ENCODE measurements at places on chromosomes 5 and 9. TPM values are rescaled to one million over a fixed set of nuclear protein-coding genes. Genes with fewer than 3 reads are reported as not detected.

SMIM32 gene
- not detected for total RNA-seq

CDO1 gene
- 0.50 TPM for total RNA-seq

RCL1 gene
- total RNA-seq, result 38.8 TPM

PCDHGA4 gene
- total RNA-seq, result 0.25 TPM

RPS14 gene
- total RNA-seq, result 3,917 TPM

LOX gene
- total RNA-seq, result not detected

GAPT gene
- total RNA-seq, result not detected

GPR150 gene
- total RNA-seq, result 1.1 TPM

CAMK2A gene
- total RNA-seq, result not detected

NUP214 gene
- 78.5 TPM for total RNA-seq

TCF7 gene
- 265 TPM for total RNA-seq

MCC gene
- total RNA-seq, result 4.2 TPM

CCNO gene
- 0.19 TPM for total RNA-seq

SERF1A gene
- 21.5 TPM for total RNA-seq

GRCh38 chr9:127501821-127502343 lies 50.6 kb downstream of the LRSAM1 start:
- no peak for DNase-seq

GRCh38 chr5:76471406-76471805 lies 68.3 kb downstream of the IQGAP2 start:
- no peak for DNase-seq

- no peak for DNase-seq
Observed at GRCh38 chr9:121636341-121636865, 15.0 kb upstream of the DAB2IP start.

- DNase-seq, result no peak
Observed at GRCh38 chr9:26955222-26955903, 849 bp upstream of the IFT74 start.

- no peak for DNase-seq
Observed at GRCh38 chr5:180487556-180487955, 6.6 kb upstream of the CNOT6 start.

- no peak for DNase-seq
Observed at GRCh38 chr5:1003296-1003937, 5.2 kb upstream of the NKD2 start.

DNA sequence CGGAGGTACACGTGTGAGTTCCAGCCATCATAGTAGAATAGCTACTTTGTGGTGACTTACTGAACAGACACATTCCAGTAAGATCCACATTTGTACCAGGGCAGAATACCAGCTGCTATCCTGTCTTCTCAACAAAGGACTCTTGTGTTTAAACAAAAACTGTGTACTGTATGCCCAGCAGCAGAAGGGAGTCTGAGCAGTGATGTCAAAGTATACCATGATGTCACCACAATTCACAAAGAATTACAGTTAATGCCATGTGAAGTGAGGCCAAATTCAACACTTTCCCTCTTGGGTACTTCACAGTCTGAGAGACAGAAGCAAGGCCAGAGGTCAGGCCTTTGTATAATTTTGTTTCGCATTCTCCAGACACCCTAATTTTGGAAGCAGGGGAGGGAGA lies 137.0 kb downstream of the ADAMTSL1 start:
- DNase-seq, result no peak

GRCh38 chr9:17571825-17572224 lies 7.0 kb upstream of the SH3GL2 start:
- no peak for DNase-seq

DNA sequence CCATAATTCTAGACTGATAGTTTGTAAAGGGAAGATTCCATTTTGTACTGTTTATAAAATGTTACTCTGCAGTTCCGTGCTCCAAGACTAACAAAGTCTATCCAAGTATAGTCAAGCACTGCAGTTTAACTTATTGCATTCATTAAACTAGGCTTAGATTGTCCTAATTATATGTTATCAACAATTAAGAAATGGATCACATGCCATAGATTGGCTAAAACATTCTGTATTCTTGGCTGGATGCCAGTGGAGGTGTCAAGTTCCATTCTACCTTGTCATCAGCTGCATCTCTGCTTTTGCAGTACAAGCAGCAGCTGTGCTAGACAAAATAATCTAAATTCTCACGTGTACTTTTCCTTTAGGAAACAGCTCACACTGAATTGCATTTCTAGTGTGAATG lies 69.4 kb upstream of the MEF2C start:
- DNase-seq, result no peak

- DNase-seq, result no peak
Observed at GRCh38 chr5:156515121-156515520, 188.2 kb downstream of the SGCD start.

- DNase-seq, result no peak
Observed at GRCh38 chr9:27437652-27438373, 86.3 kb upstream of the IFNK start.

DNA sequence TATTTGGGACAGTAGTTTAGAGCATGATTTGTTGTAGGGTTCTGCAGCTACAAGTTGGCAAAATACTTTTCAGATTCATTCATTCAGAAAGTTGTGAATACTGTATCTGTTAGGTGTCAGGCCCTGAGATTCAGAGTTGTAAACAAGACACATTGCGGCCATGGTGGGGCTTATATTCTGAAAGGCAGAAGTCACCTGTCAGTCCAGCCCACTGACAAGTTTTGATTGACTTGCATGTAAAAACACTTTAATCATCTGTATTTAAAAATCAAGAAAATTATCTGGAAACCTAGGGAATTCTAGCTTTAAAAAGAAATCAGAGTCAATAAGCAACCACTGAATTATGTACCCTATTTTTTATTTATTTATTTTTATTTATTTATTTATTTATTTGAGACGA lies 13.0 kb downstream of the LARP1 start:
- no peak for DNase-seq

GRCh38 chr9:68755752-68756151 lies 50.7 kb downstream of the PIP5K1B start:
- DNase-seq, result no peak

DNA sequence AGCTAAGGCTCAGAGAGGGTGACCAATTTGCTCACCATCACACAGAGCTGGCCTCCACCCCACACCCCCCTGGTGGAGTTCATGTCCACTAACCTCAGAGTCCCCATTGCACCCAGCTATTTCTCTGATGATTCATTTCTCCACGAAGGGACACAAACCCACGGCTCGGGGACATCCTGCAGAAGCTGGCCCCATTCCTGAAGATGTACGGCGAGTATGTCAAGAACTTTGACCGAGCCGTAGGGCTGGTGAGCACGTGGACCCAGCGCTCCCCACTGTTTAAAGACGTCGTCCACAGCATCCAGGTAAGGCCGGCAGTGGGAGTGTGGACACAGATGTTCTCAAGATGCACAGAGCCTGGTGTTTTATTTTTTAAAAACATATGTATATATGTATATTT lies 52.6 kb upstream of the SUSD3 start:
- DNase-seq, result no peak

DNA sequence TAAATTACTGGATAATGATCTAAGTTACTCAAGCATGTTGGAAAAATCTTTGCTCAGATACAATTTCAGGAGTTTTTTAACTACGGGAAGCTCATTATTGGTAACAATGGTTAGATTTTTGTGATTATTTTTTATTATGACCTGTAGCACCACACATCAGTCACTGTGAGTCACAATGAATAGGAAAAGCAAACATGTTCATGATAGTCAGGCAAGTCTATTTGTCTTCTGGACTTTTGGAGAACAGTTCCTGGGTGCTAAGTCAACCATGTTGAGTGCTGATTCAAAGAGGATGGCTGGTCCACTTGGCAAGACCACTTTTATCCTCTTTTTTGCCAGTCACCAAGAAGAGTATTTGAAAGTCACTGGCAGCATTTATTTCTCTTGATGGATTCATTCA lies 403.2 kb downstream of the KIF4B start:
- DNase-seq, result no peak

DNA sequence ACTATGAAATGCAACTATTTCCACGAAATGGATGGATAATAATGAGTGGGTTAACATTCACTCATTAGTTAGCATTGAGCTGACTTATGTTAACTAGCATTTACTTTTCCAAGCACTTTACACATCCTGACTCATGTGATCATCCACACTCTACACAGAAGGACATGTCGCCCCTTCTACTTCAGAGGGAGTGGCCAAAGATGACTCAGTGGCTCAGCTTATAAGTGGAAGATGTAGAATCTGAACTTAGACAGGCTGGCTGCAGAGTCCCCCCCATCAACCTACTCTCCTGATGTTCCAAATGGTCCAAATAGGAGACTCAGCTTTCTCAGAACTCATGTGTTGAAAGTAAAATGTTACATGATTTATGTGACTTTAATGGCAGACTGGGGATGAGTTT lies 146.0 kb downstream of the ADCY2 start:
- DNase-seq, result no peak

GRCh38 chr9:91534374-91534773 lies 110.7 kb upstream of the NFIL3 start:
- DNase-seq, result no peak

DNA sequence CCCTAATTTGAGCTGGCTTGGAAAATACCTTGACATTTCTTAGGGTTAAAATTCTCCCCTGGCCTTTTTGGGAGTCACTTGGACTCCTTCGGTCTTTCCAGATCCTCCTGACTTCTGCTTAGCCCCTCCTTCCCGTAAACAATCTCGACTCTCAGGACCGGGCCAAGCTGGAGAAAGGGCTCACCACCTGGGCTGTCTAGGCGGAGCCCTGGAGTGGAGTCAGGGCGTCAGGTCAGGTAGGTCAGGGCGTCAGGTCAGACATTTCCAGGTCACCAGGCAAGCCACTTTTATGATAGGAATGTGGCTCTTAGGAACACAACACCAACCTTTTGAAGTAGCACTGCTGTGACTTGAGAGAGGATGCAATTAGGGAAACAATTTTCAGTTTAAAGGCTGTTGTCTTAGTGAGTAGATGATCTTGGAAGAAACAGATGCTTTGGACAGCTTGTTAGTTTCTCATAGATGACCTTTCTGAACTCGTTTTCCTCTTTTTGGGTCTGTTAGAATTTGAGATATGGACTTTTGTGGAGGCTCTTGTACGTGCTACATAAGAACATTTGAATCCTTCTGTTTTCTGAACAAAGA lies 12.8 kb downstream of the OSTF1 start:
- DNase-seq, result no peak

DNA sequence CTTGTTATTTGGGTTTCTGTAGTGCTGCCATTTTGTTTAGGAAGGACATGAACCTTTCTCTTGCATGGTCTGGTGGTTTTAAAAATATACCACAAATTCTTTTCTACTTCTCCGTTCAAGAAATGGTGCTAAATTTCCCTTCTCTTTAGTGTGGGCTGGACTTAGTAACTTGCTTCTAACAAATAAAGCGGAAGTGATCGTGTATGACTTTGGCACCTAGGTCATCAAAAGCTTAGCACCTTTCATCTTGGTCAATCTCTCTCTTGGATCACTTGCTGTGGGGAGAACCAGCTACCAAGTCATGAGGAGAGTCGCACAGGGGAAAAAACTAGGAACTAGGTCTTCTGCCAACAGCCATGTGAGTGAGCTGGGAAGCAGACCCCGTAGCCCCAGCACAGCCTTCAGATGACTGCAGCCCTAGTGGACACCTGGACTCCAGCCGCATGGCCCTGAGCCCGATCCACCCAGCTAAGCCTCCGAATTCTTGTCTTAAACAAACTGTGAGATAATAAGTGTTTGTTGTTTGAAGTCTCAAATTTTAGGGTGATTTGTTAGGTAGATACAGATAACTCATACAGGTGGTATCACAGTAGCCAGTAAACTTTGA lies 87.7 kb upstream of the CKMT2 start:
- no peak for DNase-seq

DNA sequence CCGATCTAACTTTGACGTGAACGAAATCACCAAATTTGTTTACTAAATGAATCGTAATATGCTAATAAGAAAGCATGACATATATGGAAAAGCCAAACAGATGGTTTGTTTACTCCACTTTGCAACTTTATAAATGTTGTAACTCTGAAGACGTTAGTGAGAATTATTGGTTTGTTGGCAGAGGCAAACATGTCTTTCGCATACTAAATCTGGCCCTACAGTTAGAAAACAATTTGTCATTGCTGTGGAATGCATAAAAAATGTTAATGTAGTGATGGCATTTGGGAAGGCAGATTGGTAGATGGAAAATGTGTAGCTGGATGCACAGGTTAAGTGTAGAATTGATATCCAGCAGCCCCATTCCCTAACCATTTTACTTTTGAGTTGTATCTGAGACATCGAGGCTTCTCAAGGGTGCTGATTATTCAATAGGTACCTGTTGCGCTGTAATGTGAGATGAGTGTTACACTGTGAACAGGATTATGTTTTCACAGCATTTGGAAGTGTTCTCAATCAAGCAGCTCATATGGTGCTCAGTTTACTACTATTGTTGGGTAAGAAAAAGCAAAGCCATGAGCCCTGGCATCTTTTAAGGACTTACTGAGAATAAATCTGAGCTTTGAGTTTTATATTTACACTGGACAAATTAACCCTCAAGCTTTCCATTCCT lies 444.8 kb downstream of the BNC2 start:
- DNase-seq, result no peak

GRCh38 chr5:1952444-1953099 lies 69.8 kb upstream of the IRX4 start:
- DNase-seq, result no peak

- DNase-seq, result peak; percentile 72
Observed at GRCh38 chr5:177357459-177358351, at the start of gene RGS14. Gene RGS14 (plus strand): TSS chr5:177357924. CDS start chr5:177358025, 101 bp downstream.

- no peak for DNase-seq
Observed at GRCh38 chr9:89677702-89678395, 73.0 kb downstream of the GADD45G start.

DNA sequence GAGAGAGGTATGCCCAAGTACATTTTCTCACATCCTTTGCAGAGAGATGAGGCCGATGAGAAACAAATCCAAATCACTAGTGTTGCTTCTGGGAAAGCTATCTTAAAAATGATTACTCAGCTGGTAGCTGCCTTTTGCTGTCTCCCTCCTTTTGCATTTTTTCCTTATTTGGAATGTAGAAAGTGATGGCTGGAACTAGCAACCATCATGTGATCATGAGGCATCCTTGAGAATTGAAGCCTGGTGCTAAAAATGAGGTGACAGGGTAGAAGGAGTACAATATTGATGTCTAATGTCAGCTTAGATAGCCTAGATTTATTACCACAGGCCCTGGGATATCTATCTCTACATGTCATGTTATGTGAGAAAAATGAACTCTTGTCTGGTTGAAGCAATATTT lies 109.3 kb upstream of the TAF11L2 start:
- no peak for DNase-seq

GRCh38 chr9:136644593-136645351 lies 17.9 kb upstream of the EGFL7 start:
- DNase-seq, result peak; percentile 78

- no peak for DNase-seq
Observed at GRCh38 chr9:95406121-95406520, 88.6 kb upstream of the FANCC start.

GRCh38 chr9:13979941-13980318 lies 334.0 kb downstream of the NFIB start:
- no peak for DNase-seq

- no peak for DNase-seq
Observed at GRCh38 chr5:9834871-9835770, 205.0 kb upstream of the TAS2R1 start.
